NCI-H187 treated with DMSO at 0.1 percent for 48 hours (cell line): ENCODE measurements at places on chromosomes 7 and 10.
A peak's percentile ranks its signal among the peaks of the same experiment; 100 is the strongest.

- no peak for DNase-seq
Observed at GRCh38 chr10:89047397-89047796, 56.8 kb downstream of the FAS start.

DNA sequence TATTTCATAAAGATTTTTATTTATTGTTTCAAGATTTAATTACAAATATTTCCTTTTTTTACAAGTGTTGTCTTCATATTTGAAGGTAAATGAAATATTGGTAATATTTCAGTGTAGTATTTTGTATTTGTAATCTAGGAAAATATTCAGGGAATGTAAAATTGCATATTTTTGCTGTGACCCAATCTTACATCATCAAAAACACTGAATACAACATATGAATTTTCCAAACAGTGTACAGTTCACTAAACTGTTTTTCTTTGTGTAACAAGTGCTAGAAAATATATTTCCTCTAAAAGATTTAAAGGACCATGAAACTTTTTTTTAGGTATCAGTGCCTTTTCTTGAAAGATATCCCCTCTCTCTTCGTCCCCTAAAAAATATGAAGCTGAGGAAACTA lies 251.9 kb upstream of the KCND2 start:
- DNase-seq = no peak

- no peak for DNase-seq
Observed at GRCh38 chr7:115319541-115319940, 397.6 kb downstream of the MDFIC start.

GRCh38 chr7:108234971-108235450 lies 104.8 kb upstream of the LAMB4 start:
- no peak for DNase-seq

GRCh38 chr10:44316187-44316921 lies 68.5 kb downstream of the CXCL12 start:
- DNase-seq = no peak

- no peak for DNase-seq
Observed at GRCh38 chr10:111075577-111076185, 1.1 kb upstream of the ADRA2A start.

DNA sequence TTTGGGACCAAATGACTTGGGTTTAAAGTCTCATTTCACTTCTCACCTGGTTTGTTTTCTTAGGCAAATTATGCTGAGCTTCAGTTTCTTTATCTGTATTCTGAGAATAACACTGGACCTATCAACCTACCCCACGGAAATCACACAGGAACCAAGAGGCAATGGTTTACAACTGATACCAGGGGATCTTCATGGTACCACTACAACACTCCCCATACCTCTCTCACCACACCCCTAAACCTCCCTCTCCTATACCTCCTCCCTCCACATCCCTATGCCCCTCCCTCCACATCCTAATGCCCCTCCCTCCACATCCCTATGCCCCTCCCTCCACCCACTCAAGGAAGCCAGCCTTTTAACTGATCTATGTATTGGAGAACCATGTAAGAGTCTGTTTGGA lies 9.9 kb downstream of the FAM204A start:
- DNase-seq = no peak

DNA sequence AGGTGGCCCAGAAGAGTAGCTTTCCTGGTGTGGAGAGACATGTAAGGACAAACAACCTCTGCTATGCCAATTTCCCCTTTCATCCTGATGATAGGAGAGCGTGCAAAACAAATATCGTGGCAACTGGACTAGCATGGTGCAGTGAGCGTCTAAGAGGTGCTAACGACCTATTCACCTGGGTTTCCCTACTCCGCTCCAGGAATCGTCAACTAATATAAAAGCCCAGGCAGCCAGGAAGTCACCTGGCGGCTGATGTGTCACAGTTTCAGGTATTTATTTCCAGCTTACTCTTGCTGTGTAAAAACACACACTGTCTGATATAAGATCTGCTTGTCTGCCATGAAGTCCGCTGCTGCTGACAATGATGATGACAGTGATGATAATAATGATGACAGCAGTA lies 56.5 kb upstream of the EFCAB10 start:
- DNase-seq = peak; percentile 73

- DNase-seq = no peak
Observed at GRCh38 chr10:34121125-34121753, 693.9 kb downstream of the PARD3 start.

DNA sequence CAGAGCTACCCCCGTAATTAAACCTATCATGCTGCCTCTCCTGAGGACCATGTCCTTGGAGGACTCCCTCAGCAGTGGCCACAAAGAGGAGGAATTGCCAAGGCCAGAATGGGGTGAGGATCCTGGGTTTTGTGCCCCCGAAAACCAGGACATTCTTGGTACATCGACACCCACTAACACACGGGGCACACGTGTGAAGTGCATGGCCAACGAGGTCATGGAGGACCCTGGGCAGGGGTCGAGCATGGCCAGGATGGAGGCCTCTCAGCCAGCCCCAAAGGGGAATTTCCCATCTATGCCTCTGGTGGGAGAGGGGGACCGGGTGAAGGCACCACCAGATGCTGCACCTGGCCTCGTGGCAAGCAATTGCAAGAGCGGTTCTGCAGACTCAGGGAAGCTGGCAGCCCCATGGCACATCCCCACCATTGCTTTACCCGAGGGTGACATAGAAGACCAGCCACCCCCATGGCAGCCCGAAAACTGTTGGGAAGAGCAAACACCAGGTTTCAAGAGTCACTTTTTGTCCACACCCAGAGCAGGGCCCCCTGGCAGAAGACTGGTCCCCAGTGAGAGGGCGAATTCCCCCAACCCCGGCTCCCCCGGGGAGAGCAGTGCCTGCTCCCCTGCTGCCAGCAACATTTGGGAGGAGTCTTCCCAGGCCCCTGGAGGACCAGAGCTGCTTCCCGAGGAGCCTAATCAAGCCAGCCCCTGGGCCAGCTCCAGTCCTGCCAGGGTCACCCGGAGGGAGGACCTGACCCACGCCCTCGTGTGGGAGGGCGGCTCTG lies 26.4 kb downstream of the C10orf71 start:
- no peak for DNase-seq

DNA sequence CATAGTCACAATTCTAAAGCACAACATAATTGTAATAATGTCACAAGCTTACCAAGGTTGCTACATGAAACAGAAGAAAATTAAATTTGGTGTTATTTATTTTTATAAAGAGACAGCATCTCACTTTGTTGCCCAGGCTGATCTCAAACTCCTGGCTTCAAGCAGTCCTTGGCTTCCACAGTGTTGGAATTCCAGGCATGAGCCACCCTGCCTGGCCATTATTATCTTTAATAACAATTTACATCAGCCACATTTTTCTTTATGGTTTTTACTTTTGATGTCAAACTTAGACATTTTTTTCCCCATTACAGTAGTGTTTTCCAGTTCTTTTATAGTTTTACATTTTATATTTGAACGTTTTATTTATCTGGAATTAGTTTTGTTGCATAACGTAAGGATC lies 46.7 kb downstream of the BMPR1A start:
- no peak for DNase-seq

DNA sequence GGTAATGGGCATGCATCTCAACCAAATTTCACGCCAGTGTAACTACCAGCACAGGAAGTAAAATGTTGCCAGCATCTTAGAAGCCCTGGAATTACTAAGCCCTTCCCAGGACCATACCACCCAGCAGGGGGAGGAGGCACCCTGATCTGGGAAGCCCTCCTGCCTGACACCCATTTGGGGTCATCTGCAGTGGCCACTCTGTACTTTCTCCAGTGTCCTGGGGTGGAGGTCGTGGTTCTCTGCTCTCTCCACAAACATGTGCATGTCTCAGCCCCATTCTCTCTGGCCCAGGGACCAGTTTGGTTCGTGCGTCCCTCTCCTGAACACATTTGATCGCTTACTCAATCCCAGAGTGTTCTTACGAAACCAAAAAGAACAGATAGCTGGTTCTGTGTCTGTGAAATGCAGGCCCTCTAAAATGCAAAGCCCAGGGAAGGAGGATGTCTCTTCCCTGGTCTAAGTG lies 9.4 kb upstream of the LRRC27 start:
- no peak for DNase-seq

- DNase-seq = no peak
Observed at GRCh38 chr7:99375070-99375807, 709 bp downstream of the ARPC1B start.
